ENCODE measurements at places on chromosomes 12 and 14.

DNA sequence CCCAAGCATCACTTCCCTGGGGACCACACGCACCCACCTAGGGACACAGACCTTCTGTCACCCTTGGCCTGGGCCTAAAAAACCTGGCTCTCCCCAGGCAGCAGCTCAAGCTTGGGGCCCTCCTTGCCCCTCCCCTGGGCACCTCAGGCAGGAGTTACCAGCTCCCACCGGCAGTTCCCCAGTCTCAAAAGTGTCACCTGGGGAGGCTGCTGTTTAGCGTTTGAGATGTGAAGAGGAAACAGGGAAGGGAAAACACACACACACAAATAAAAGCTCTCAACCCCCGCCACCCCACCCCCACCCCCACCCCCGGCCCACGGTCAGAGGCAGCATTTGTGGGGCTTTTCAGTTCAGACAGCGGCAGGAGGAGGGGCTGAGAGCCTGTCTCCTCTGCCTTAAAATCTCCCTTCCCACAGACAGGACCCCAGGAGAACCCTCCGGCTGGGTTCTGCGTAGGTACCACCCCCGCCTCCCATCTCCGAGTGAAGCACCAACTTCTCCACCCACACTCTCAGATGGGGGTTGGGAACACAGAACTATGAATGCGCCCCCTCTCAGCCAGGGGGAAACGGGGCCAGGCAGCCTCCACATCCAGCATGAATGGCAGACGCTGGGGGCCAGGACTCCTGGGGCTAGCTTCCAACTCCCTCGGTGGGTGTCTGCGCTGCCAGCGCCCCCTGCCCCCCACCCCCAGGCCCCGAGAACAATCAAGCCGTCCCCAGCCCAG is 3.0 kb downstream of the NCOR2 start:
- DNase-seq = no peak

- no peak for DNase-seq
Measured at GRCh38 chr12:96912261-96912660, 5.2 kb downstream of the NEDD1 start.

- no peak for DNase-seq
Measured at GRCh38 chr12:52204931-52205505, 13.2 kb upstream of the KRT80 start.

DNA sequence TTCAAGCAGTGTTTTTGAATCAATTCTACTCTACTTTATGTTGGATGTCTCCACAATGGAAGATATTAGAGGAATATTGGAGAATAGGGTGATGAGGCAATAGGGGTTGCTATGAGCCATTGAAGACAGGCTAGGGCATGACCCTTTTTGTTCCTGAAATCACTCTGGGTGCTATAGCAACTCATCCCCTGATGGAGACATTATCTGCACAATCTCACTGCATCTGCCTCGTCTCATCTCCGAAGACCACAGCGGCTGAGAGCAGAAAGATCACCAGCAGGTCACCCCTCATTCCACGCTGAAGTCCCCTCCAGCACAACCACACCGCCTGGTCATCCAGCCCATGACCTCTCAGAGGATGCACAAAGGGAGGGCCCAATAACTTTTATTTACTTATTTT is 150.4 kb upstream of the TMEM132C start:
- DNase-seq = no peak

DNA sequence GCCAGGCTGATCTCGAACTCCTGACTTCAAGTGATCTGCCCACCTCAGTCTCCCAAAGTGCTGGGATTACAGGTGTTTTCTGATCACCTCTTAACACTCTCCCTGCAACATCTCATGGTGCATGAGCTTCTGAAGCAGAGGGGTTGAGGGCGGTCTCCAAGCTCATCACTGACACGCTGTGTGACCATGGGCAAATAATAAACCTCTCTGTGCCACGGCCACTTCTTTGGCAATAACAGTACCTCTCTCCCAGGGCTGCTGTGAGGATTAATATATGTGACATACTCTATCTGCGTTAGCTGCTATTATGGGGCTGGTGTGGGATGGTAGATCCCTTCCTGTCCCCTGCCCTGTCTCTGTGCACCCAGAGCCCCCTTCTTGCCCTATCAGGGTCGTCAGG is 62.9 kb upstream of the LHX5 start:
- no peak for DNase-seq
